ENCODE measurements at places on chromosomes 7 and 10.

GRCh38 chr7:138510003-138510402 lies 49.9 kb downstream of the TRIM24 start:
- DNase-seq = no peak

DNA sequence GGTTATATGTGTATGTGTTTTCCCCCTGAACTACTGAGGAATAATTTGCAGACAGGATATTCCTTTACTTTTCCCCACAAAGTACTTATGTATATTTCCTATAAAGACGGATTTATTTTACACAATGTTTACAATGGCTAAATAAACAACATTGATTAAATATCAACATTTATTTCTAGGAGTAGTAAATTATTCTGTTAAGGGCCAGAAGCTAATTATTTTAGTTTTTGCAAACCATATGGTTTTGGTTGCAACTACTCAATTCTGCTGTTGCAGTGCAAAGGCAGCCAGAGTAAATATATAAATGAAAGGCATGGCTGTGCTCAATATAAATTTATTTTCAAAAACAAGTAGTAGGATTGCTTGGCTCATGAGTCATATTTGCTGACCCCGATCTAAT lies 907.1 kb upstream of the MBL2 start:
- DNase-seq = no peak

GRCh38 chr7:31062746-31063435 lies 10.8 kb downstream of the ADCYAP1R1 start:
- DNase-seq = no peak

- DNase-seq = no peak
Measured at GRCh38 chr7:155198901-155199845, 98.5 kb upstream of the INSIG1 start.

GRCh38 chr7:7869651-7870050 lies 98.9 kb upstream of the GLCCI1 start:
- DNase-seq = no peak

- DNase-seq = no peak
Measured at GRCh38 chr10:10985361-10985760, 32.3 kb upstream of the CELF2 start.

GRCh38 chr10:99631496-99631895 lies 11.3 kb upstream of the SLC25A28 start:
- DNase-seq = no peak

- no peak for DNase-seq
Measured at GRCh38 chr10:106175760-106176377, 988.6 kb downstream of the SORCS1 start.

DNA sequence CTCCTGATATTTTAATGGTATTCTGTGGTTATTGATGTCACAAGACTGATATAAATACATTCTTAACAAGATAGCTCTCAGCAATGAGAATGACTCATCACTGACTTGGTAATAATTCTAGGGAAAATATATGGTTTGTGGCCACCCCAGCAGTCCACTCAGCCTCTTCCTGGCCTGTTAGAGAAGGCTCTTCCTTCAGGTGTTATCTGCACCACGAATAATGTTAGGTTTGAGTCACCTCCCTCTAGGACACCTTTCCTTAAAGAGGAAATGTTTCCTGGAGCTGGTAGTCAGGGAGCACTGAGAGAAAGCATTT lies 163.3 kb downstream of the SVIL start:
- DNase-seq = no peak

DNA sequence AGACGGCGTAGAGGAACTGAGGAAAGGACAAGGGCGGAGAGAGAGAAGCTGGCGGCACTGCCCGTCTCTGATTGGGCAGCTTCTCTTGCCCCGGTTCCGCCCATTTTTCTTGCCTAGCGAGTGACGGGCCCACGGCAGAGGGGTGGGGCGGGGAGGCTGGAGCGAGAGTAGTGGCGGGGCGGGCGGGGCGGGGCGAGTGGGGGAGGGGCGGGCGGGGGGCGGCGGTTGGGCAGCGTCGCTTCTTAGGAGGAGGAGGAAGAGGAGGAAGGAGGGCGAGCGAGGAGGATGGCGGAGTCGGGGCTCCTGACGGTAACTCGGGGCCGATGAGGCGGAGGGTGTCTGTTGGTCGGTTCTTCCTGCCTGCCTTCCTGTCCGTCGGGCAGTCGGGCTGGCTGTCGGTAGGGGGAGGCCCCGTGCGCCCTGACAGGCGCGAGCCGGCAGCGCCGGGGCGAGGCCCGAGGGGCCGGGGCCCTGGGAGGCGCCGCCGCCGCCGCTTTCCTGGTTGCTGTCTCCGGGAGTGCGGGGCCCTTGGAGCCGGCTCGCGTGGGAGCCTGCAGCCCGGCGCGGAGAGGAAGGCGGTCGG lies at the start of gene SHOC2:
Gene SHOC2, plus strand, starts transcription at position 256 of the 583 bp plus-strand sequence. CDS start 44,755 bp downstream, outside the sequence.
- no peak for DNase-seq

DNA sequence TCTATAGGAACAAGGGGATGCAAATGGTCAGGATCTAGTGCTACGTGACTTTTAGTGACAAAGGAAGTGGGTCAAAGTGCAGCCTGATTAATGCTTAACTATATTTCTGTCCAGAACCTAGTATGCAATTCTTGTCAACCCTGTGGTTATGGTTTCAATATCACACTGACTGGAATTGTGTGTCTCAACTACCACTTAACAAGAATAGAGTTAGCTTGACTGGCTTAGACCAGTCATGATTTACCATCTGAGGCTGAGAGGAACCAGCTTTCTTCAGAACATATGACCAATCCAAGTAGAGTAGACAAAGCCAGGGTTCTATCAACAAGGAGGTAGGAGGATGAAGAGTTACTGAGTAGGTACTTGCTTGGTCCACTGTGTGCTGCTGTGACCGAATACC lies 54.4 kb downstream of the MYPN start:
- no peak for DNase-seq

DNA sequence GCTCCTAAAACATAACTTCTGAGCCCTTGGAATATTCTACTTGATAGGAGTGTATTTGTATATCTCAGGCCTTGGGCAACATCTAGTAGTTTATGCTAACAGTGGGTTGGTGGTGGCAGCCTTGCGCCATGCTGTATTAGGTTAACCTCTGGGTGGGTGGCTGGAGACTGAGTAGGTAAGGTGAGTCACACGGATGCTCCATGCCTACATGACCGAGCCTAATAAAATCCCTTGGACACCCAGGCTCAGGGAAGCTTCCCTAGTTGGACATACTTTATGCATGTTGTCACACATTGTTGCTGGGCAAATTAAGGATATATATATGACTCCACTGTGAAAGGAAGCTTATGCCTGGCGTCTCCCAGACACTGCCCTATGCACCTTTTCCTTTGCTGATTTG lies 6.0 kb upstream of the DAGLB start:
- DNase-seq = no peak

- peak; percentile 54 for DNase-seq
Measured at GRCh38 chr7:50679218-50680007, 103.3 kb downstream of the GRB10 start.

GRCh38 chr7:134730411-134730829 lies 49.0 kb upstream of the CALD1 start:
- DNase-seq = no peak

DNA sequence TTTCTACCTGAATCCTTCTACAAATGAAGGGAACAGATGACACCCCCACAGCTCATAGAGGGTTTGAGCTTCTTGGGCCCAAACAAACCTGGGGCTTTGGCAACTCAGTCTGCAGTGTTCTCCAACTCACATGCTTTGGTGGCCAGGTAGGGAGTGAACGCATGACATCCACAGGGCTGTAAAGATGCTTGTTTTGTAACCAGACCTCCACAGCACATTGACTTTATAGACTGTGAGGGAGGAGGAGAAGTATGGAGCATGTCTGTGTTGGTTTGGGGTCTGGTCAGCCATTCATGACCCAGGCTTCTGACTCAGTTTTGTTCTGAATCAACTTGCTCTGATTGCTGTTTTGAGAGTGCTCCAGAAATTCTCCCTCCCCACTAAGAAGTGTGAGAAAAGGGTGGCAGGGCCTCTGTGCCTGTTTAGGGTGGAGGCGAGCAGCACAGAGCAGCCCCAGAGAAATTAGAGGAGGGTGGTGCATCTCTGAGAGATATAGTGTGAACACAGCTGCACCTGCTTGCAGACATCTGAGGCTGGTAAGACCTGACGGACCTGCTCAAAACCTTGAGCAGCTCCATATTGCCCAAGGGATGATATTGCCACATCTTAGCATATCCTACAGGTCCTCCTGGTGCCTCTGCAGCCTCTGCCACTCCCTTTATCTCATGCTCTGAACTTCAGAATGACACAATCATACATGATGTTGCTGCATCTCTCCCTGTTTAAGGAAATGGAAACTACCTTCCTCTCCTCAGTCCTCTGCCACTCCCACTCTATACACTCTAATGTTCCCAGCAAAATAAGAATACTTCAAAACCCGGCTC lies 287.7 kb downstream of the ABCA13 start:
- no peak for DNase-seq
